ENCODE measurements at places on chromosomes 13 and 19.

DNA sequence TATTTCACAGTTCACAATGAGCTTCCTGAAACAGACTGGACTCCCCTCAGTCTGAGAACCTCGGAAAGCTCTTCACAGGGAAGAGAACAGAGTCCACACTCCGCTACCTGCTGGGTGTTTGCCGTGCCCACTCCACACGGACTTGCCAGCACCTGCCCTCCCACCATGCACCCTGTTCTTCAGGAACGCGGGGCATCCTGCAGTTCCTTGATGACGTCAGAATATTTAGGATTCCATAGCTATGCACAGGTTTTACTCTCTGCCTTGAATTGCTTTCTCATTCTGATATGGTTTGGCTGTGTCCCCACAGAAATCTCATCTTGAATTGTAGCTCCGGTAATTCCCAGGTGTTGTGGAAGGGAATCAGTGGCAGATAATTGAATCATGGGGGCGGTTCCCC is 74.4 kb upstream of the FARP1 start:
- DNase-seq = no peak

DNA sequence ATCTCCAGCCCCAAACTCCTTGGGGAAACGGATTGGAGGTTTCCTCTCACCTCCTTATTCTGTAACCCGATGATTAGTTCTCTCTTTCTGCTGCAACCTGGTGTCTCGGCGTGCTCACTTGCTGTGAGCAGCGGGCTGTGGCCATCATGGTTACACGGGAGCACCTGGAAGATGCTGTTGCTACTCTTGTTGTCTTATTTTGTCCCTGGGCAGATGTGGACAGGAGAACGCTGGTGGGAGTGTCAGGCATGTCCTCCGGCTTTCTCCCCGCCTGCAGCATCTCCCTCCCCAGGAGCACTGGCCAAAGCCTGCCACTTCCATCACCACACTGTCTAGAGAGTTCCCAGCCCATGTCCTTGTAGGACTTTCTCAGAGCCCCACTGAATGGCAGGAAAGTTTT is 211.8 kb upstream of the ZNF536 start:
- DNase-seq = no peak

GRCh38 chr13:93690139-93690538 is 463.5 kb downstream of the GPC6 start:
- DNase-seq = no peak

GRCh38 chr19:7636691-7637373 is at the start of gene STXBP2:
STXBP2 (plus strand) TSS chr19:7637110; CDS start chr19:7637150, 40 bp downstream.
- peak; percentile 88 for DNase-seq

- DNase-seq = no peak
These were observed 30.3 kb upstream of the FRY start for GRCh38 chr13:32001154-32001768.

DNA sequence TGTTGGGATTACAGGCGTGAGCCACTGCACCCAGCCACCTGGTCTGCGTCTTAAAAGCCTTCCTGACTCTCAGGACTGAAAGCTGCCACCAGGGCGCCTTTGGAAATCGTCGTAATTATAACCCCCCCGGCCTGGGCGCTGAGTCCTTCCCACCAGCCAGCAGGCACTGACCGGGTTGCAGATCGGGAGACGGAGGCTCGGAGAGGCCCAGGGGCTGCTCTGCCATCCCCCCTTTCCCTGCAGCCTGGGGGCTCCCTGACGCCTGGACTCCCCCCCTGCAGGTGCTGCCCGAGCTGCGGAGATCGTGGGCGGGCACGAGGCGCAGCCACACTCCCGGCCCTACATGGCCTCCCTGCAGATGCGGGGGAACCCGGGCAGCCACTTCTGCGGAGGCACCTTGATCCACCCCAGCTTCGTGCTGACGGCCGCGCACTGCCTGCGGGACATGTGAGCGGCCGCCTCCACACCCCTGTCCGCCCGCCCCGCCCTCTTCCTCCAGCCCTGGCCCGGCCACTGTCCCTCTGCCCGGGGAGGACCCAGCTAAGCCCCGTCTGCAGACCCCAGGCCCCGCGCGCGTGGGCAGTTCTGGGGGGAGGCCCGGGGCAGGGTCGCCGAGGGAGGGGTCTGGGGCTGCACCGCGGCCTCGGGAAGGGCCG is 2.5 kb downstream of the PRTN3 start:
- DNase-seq = no peak

DNA sequence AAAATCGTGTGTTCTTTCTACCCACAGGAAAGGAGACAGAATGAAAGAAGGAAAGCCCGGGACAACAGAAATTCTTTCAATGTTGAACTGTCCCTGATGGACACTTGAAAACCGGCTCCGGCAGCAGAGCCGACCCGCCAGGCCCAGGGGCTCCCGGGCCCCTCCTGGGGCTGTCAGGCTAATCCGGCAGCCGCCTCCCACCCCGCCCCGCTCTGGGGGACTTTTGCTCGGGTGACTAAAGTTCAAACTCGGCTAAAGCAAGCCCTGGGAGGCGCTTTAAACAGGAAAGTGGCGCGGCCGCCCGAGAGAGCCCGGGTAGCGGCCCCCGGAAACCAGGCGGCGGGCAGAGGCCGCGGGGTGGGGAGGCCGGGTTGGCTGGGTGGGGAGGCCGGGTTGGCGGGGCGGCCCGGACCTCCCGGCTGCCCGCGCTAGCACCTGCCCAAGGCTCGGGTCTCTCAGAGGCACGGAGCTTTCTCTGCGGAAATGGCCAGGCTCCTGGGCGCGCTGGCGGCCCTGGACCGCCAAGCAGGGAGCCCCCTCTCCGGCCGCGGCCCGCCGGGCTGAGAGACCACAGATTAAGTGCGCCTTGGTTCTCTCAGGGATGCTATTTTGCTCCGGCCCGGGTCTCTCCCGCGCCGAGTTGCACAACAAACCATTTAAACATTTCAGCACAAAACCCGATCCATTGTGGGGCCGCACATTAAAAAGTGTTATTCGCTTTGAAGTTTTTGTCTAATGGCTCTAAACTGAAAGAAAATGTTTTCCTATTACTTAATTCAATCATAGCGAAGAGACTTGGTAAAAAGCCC is 2.6 kb upstream of the GSX1 start:
- DNase-seq = no peak

GRCh38 chr19:8335343-8336071 is 7.6 kb downstream of the KANK3 start:
- no peak for DNase-seq

- no peak for DNase-seq
These were observed 37.7 kb upstream of the MCF2L start for GRCh38 chr13:112931028-112931934.

- no peak for DNase-seq
These were observed 119.2 kb downstream of the CYSLTR2 start for GRCh38 chr13:48772908-48773307.

GRCh38 chr19:50418176-50419021 is at the start of gene SPIB:
SPIB (plus strand) TSS chr19:50418938; CDS start chr19:50418963, 25 bp downstream.
- no peak for DNase-seq

GRCh38 chr13:60009300-60010253 is 154.2 kb downstream of the DIAPH3 start:
- no peak for DNase-seq

DNA sequence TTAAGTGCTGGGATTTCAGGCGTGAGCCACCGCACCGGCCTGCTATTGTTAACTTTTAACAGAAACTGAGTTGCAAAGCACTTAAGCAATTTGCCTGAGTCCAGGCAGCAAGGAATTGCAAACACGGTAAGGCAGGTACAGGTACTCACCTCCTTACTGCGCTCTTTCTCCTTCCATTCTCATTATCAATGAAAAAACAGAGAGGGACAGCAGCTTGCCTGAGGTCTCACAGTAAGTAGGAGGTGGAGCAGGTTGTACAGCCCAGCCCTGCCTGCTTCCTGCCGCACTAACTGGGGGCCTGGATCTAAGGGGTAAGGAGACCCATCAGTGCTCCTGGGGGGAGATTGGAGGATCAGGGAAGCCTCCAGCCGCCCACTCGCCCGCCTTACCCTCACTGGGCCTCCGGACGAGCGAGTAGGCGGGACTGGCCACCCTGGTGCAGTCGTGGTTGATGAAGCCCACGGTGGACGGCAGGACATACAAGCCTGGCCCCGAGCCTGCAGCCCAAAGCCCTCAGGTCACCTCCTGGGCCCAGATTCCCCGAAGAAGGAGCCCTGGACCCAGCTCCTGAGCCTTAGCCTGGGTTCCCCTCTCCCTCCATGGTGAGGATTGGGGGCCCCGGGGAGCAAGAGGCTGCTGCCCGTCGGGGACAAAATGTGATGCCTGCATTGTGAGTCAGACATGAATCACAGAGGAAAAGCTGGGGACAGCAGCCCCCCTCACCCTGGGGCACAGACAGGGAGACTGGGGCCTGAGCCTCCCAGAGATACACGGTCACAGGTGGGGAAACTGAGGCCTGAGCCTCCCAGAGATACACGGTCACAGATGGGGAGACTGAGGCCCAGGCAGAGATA is 11.4 kb upstream of the SHC2 start:
- DNase-seq = no peak

DNA sequence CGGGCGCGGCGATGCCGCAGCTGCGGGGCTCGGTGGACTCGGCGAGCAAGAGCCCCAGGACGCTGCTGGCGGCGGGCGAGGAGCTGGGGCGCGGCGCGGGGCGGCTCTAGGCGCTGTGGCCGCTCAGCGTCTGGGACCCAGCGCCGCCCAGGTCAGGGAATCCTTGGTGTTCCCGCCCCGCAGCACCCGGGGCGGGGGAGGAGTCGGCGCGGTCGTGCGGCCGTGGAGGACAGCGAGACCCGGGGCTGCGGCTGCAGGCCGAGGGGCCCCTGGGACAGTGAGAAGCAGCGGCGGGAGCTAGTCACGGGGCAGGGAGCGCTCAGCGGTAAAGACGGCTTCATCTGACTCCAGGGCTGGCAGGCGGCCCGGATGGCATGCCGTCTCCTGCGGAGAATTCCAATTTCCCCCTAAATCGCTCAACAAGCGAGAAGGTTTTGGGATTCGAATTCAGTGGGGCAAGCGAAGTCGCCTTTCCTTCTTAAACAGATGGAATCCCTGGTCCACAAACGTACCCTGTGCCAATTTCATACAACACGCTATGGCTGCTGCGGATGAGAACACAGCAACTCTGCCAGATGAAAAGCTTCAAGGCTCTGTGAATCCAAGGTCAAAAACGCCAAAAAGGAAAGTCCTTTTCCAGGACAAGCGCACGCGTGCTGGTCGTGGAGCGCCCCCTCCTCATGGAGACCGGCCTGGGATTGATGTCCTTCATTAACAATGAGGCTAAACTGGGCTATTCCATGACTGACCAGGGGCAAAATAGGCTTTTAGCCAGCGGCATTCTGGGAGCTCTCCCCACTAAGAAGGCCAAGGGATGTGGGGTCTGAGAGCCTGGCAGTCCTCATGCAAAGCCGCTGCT is 4.2 kb upstream of the ZSCAN4 start:
- no peak for DNase-seq

- no peak for DNase-seq
These were observed 99.7 kb downstream of the DCLK1 start for GRCh38 chr13:36031490-36031889.

- DNase-seq = no peak
These were observed 46.1 kb upstream of the GPC6 start for GRCh38 chr13:93180356-93180969.

GRCh38 chr13:105665284-105665683 is 870.2 kb downstream of the EFNB2 start:
- no peak for DNase-seq

DNA sequence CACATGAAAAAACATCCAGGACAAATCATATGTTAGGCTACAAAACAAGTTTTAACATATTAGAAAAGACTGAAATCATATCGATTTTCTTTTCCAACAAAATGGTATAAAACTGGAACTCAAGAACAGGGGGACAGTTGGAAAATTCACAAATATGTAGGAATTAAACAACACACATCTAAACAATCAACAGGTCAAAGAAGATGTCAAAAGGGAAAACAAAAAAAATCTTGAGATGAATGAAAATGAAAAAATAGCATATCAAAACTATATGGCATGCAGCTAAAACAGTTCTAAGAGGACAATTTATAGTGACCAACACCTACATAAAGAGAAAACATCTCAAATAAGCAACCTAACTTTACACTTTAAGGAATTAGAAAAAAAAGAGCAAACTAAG is 585.3 kb downstream of the UQCRFS1 start:
- no peak for DNase-seq

- no peak for DNase-seq
These were observed 36.9 kb downstream of the PABPC3 start for GRCh38 chr13:25132751-25133390.

DNA sequence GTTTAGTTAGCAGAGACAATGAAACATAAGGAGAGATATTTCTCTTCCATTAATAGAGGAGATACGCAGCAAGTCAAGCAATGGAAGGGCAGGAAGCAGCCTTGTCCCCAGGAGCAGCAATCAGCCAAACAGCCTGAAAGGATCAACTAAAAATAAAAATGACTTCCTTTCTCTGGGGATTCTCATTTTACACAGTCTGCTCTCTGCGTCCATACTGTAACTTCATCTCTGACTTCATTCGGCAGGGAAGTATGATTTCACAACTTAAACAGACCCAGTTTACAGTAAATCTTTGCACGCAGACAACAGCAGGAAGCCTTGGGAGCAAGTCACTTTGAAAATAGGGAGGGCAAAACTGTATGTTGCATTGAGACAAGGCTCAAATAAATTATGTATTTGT is 826.7 kb downstream of the DIAPH3 start:
- DNase-seq = no peak

GRCh38 chr13:29548722-29549121 is 46.8 kb downstream of the SLC7A1 start:
- no peak for DNase-seq

DNA sequence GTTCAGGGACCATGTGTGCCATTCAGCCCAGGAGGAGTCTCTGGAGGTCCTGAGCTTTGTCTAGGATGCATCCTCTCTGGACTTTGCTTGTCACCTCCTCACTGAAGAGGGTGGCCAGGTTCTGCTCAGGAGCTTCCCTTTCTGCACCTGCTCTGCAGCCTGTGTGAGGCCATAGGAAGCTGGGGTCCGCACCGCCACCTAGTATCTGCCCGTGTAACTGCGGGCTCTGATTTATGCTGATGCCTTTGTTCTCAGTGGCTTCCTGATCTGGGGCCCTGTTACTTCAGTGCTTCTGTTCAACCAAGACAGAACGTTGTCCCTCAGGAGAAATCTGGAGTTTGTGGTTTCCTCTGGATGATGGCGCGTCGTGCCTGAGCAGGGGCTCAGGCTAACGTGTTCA is 15.5 kb downstream of the ZNF610 start:
- DNase-seq = no peak

Measured in stimulated activated effector memory CD8-positive, alpha-beta T cell treated with anti-CD3 and anti-CD28 coated beads, Interleukin-12 subunit alpha, Interleukin-12 subunit beta, amount 100 ng/mL, for 72 hours (primary cell).